Retinal pigment epithelial cell (primary cell): ENCODE measurements at places on chromosomes 13 and 19.

DNA sequence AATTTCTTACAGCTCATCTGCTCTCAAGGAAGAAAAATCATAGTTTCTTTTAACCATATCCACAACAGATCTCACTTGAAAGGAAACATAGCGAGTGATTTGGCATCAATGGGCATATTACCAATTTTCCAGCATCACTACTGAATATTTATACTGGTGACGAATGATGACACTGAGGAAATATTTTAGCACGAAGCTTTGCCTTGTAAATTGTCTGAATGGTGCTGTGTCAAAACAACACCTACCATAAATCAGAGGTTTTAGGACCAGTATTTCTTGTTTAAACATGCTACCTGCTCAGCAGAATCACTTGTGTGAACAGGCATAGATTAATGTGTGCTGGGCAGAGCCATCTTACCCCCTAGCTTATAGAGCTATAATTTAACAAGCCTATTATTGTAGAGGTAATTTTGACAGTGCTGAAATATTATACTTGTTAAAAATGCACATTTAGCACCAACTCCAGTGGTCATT lies 146.8 kb downstream of the ABCC4 start:
- DNase-seq = no peak

GRCh38 chr19:19547674-19548336 lies 9.7 kb downstream of the CILP2 start:
- DNase-seq = no peak

DNA sequence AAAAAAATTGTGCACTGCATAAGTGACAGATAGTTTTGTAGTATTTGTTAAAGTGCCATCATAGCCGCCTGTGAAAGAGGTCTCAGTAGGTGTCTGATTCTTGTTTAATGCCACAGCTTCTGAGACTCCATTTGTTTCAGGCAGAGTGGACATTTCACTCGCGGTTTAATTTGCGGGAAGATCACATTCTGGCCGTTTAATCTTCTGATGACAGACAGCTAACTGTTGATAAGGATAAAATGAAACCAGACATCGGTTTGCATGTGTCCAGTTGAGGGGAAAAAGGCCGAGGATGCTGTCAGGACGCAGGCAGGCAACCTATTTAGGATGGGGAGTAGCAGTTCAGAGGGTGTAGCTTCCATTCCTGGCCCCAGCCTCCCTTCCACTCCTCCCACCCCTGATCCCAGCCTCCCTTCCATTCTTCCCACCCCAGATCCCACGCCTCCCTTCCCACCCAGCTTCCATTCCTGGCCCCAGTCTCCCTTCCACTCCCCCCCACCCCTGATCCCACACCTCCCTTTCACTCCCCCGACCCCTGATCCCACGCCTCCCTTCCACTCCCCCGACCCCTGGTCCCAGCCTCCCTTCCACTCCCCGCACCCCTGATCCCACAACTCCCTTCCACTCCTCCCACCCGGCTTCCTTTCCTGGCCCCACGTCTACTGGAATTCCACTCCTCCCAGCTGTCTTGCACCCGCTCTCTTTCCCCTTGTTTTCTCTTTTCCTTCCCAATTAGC lies 23.8 kb downstream of the ATP11A start:
- no peak for DNase-seq

GRCh38 chr13:25980255-25980654 lies 71.6 kb downstream of the SHISA2 start:
- DNase-seq = peak; percentile 17

DNA sequence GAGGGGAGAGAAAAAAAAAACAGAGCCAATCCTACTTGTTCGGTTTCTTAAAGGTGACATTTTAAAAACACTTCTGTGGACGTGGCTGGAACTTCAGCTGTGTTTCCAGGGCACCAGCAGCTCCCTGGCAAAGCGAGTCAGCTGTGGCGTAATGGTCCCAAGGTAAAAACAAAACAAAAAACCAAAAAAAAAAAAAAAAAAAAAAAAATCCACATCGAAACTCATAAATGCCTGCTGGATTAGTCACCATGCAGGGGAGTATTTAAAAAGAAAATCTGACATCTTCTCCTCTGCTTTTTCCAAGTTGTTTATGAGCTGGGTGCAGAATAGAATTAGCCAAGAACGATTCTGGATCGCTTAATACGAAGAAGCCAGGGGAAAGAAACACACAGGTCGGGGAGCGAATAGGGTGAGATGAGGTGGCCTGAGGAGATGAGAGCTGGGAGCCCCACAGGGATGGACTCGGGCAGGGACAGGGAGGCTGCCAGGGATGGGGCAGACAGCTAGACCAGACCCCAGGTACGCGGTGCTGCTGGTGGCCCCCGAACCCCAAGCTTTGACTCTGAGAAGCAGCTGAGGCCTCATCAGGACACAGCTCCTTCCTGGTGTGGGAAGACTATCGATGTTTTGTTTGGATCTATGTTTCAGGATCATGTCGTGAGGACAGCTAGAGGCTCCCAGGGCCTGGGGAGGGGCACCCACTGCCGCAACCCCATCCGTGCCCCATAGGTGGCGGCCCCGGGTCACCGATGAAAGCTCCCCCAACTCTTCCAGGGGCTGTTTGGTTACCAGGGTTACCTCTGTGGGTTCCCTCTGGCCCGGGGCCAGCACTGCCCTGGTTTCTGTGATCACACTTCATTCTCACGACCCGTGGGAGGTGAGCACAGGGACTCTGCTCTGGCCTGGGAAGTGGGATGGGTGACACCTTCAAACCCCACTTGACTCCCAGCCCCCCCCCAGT lies 3.1 kb upstream of the CTXN1 start:
- peak; percentile 35 for DNase-seq

DNA sequence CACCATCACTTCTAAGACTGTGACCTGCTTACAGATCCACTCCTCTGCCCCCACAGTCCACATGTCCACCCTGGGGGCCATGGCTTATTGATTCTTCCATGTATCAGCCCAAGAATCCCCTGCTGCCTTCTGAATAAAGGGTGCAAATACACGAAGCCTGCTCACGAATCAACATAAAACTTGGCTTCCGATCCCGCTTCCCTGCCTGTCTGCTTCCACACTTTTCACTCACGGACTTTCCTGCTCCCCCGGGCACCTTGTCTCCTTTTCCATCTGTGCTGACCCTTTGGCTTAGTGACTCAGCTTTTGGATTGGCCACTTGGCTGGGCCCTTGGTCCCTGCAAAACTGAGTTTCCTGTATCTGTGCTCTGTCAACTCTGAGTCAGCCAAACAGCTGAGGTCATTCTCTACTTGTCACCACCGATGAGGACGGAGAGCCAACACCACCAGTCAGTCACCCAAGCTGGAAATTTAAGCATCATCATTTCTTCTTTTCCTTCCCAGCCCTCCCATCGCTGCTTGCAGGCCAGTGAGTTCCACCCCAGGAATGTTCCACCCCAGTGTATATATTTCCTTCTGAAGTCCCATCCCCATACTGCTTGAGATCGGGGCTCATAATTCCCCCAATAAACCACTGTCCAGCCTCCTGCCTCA lies 11.4 kb upstream of the USP12 start:
- no peak for DNase-seq

- no peak for DNase-seq
Measured at GRCh38 chr13:34623331-34623730, 318.7 kb upstream of the NBEA start.

- DNase-seq = no peak
Measured at GRCh38 chr19:47176627-47177090, 46.0 kb downstream of the SAE1 start.

GRCh38 chr19:37699057-37699456 lies 20.5 kb downstream of the ZNF607 start:
- no peak for DNase-seq

DNA sequence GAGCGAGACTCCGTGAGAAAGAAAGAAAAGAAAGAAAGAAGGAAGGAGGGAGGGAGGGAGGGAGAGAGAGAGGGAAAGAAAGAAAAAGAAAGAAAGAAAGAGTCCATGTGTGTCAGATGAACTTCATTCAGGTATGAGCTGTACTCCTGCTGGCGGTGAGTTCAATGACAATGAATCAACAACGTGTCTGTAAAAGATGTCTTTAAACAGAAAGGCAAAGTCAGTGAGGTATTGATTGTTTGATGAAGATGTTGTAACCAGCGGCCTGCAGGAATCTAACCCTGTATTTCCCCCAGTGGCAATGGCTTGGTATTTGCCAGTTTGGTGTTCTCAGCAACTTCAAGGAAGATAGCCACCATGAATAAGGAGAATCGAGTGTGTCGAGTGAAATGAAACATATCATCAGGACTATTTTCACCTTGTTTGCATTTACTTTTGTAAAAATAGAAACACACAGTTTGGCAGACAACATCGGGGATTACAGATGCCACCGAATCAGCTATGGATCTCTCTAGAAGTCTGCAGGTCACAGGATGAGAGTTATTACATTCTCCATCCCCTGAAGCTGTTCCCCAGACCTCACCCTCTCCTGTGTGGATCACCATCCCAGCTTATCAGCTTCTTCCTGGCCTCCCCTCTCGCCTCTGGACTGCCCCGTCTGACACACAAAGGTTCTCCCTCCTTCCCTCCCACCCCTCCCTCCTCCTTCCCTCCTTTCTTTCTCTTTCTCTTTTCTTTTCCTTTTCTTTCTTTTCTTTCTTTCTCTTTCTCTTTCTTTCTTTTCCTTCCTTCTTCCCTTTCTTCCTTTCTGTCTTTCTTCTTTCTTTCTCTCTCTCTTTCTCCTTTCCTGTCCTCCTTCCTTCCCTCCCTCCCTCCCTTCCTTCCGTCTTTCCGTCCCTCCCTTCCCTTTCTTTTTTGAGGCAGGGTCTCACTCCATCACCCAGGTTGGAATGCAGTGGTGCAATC lies 8.2 kb upstream of the SBK3 start:
- no peak for DNase-seq

DNA sequence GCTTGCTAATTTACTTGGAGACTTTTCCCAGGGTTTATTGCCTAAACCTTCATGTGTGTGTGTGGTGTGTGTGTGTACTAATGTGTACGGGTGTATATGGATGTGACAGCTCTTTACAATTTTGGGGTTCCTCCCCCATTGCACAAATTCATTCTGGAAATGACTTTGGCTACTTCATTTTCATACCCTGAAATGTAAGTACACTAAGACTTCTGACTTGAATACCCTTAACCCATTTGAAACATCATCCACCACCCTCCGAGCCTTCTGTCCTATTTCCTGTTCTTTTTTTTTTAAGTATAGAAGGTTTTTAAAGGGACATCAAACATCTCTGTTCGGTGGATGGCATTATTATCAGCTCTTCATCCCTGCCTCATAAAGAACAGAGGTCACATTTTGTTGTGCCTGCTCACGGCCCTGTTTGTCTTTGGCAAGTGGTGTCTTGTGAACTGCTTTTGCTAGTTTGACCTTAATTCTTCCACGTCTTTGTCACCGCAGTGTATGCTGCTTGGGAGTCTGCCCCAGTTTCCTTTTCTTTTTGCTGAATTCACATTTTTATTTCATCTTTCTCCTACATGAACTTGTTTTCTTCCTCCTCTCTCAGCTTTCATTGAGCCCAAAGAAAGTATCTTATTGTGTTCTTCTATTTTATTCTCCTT lies 228.3 kb downstream of the FOXO1 start:
- no peak for DNase-seq

GRCh38 chr19:33191501-33191900 lies 2.6 kb upstream of the LRP3 start:
- DNase-seq = no peak
